Stimulated activated CD4-positive, alpha-beta T cell treated with anti-CD3 and anti-CD28 coated beads, Interleukin-12 subunit alpha, Interleukin-12 subunit beta, amount 100 ng/mL, for 4 hours (primary cell): ENCODE measurements at places on chromosomes 6 and 20.

- DNase-seq: no peak
These were observed 437.4 kb upstream of the JAG1 start for GRCh38 chr20:11111191-11111590.

DNA sequence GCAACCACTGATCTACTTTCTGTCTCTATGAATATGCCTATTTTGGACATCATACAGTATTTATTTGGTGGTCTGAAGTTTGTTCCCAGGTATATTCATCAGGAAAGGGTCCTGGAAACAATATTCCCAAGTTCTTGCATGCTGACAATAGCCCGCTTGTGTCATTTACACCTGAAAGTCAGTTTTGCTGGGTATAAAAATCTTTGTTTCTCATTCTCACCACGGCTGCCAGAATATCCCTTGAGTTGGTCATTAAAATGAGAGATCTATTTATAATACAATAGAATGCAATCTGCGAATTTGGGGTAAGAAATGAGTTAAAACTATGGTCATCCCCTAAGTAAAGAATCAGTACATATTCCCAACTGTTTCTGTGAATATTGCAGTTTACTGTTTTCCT is 79.0 kb downstream of the MAN1A1 start:
- no peak for DNase-seq

DNA sequence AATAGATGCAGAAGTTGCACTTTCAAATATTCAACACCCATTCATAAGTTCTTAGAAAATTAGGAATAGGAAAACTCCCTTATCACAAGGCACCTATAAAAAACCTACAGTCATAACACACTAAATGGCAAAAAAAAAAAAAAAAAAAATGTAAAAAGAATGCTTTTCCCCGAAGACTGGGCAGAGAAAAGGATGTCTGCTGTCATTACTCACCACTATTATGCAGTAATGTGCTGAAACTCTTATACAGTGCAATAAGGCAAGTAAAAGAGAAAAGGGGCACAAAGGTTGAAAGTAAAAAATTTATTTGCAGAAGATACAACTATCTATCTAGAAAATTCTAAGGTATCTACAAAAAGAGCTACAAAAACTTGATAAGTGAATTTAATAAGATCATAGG is 607.8 kb upstream of the ARID1B start:
- DNase-seq: no peak

- DNase-seq: no peak
These were observed 175.5 kb downstream of the TFAP2B start for GRCh38 chr6:50993941-50994720.

DNA sequence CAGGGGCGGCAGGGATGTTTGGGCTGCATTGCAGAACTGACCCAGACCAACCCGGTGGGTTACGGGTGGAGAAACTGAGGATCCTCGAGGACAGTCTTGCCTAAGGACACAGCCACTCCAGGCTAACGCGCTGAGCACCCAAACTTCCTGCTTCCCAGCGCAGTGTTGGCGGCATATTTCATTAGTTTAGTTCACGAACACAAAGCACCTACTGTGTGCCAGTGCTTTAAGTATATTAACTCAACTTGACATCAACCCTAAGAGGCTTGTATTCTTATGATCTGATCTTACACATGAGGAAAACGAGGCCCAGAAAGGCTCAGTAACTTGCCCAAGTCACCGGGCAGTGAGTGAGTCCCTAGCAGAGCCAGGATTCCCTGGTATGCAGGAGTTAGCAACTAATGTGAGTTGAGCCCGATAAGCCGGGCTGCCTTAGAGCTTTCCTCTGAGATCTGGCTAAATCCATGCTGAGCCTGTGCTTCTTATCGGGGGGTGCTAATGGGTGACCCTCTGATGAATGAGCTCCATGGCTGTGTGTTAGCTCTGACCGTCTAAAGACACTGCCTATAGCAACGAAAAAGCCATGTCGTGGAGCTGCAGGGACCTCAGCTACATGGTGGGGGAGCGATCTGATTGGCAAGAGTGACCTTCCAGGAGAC is 92.7 kb downstream of the CD40 start:
- DNase-seq: no peak

- DNase-seq: no peak
These were observed 8.1 kb upstream of the TSPYL1 start for GRCh38 chr6:116287689-116288282.

DNA sequence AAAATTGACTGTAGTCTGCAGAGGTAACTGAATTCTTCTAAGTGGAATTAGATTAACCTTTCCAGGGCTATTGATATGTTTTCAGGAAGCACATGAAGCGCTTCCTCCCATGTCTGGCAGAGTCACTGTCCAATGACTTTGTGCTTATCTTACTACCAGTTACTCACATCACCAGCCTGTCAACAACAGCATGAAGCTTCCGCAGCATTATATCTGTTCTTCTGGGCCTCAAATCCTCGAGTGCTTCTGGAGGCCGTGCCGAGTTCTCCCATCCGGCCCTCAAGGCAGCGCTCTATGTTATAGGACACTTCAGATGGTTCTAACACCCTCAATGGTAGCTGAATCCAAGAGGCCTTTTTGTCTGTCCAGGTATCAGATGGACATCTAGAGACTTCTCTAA is 33.2 kb downstream of the PSMG4 start:
- no peak for DNase-seq

DNA sequence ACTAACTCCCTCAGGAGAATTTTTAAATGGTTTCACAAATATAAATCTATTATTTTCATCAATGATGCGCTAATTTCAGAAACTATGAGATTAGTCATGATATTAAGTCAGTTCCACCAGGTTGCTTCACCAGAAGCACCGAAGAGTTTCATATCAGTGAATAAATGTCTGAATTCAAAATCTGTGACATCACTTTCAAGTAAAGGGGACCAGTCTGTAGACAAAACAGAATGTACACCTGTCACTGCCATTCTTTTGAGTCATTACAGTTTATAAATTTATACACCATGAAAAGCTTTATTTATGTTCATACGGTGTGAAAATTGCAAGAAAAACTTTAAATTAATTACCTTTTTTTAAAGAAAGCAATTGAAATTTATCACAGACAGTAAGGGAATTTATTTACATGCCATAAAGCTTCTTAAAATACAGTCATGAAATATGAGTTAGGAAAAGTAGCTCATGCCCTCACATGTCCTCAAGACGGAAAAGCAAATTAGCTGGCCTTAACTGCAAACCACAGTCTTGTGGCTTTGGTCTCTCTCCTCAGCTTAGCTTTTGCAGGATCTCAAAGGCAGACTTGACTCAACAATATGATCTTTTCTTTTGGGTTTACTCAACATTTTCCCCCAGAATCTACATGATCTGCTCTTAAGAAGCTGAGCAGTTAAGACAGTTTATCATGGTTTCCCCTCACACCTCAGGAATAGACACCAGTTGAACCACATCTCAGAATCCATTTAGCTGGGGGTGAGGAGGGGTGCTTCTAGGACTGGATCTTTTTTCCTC is 177.7 kb upstream of the MCHR2 start:
- no peak for DNase-seq

GRCh38 chr20:51326201-51326819 is 216.2 kb downstream of the NFATC2 start:
- peak; percentile 38 for DNase-seq

- no peak for DNase-seq
These were observed 293.7 kb downstream of the RNF144B start for GRCh38 chr6:18680842-18681241.

DNA sequence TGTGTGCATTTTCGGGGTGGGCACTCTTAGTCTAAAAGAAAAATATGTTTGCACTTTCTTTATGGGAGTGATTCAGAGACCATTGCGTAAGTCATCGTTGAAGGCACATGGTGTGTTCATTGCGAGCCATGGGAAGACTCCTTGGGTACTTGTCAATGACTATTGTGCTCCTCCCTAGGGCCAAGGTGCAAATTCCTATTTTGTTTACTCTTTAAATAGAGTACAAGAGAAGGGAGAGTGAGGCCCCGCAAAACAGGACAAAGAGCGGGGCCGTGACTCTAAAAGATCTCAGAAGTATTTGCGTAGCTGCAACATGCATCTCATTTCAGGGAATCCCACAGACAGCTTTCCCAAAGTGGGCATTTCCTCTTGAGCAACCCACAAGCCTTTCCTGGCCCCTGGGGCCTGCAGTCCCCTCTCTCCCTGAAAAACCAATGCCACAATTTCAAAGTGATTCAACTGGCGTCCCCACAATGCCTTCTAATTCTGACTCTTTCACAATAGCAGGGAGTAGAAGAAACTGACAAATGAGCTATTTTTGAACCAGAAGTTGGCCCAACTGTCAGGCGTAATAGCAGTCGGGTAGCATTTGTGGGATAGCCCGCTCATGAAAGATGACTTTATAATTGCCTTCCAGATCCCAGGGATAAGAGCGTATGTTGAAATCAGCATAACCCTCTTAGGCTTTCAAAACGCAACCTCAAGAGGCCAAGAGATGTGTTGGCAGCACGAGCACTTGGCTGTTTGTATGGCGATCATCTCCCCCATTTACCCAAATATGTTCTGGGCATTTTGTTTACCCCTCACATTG is 277.9 kb upstream of the BMP2 start:
- no peak for DNase-seq

- no peak for DNase-seq
These were observed 42.8 kb downstream of the CTCFL start for GRCh38 chr20:57482148-57482547.

DNA sequence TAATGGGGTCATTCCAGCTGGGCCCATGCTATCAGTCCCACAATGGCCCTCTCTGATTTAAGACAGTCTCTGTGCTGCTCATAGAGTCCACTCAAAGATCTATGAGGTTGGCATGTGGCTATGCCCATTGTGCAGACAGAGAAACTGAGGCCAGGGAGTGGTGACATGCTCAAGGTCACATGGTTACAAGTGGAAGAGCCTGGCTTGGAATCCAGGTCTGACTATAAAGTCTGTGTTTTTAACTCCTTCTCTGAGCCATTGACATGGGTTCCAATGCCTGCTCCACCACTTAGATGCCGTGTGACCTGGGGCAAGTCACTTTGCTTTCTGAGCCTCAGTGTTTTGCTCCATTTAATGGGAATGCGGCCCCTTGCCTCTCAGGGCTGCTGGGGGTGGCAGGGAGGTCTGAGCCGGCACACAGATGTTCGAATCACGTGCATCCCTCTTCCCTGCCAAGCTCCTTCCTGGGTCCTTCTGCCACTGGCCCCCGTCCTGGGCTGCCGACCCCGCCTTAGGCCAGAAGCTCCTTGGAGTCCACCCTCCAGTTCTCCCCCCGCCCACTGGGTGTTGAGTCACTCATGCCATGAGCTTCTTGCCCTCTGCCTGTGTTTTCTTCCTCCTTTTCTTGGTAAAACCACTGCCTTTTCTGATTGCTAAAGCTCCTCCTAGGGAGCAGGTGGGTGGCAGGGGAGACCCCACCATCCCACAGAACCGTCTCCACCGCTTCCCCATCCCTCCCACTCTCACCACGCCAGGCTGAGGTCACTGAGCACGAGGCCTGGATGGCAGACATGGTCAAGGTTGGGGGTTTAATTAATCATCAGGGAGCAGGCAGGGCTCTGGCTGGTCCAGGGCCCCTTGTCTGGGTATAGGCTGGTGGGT is 35.7 kb downstream of the CEBPB start:
- DNase-seq: no peak

- DNase-seq: no peak
These were observed 4.6 kb downstream of the PPDPF start for GRCh38 chr20:63525185-63525584.

- no peak for DNase-seq
These were observed 8.1 kb upstream of the FAM50B start for GRCh38 chr6:3841066-3841454.

DNA sequence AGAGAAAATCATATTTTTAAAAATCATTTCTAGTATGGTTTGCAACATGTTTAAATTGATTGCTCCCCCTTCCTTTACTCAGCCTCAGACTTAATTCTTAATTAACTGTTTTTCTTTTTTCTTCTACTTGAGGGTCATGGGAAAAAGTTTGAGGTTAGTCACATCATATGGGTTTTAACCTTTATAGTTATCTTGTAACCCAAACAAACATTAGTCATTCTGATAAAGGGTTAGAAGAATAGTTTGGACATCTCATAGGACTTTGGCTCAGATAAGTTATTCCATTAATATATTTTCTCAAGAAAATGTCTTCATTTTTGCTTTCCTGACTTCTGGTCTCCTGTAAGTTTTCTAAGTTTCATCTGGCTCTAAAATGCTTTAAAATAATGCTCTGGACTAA is 34.5 kb upstream of the TSPYL1 start:
- DNase-seq: no peak

- no peak for DNase-seq
These were observed 396.5 kb downstream of the HDGFL1 start for GRCh38 chr6:22965889-22966288.

DNA sequence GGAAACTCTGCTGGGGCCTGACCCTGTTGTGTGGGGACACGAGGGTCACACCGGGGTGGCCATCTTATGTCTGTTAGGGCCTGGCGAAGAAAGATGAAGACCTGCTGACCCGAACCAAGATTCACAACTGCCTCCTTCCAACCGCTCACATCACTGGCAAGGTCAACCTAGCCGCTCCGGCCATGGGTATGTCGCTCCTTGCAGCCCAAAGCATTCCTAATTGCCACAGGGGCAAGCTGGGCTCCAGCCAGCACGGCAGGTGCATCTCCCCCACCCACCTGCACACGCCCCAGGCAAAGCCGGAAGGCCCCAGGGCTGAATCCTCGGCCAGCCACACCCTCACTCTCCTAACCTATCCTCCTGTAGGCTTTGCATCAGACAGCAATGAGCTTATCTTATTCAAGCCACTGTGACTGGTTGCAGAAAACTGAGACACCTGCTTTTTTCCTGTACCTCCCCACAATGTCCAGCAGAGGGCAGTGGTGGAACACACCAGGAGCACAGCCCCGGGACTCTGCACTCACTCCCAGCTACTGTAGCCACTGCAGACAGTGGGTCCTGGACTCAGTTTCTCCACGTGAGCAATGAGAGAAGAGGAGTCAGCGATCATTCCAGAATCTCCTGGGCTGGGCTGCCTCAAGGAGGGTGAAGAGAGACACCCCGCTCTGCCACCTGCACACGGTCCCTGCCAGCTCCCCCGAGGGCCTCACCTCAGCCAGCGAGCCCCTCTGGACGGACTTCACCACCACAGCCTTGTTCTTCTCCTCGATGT is 170.2 kb downstream of the PREX1 start:
- peak; percentile 51 for DNase-seq

DNA sequence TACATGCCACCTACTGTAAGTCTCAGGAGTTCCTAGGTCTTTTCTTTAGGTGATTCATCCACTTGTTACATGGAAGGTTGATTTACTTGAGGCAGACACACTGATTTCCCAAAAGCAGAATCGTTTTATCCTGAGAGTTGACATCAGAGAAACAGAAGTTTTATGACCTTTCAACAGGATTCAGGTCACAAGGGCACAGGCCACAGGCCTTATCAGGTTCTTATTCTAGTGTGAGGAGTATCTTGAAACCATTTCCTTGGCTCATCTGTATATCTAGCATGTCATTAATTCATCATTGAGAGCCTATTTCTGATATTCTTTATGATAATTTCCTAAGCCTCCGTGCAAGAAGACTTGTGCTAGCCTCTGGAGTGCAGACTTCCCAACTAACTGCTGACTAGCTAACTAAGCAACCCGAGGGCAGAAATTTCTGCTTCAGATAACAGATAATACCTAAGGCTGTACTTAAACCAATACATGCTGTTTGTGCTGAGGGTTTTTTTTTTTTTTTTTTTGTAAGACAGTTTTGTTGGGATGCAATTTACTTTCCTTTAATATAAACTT is 44.9 kb upstream of the RFPL4B start:
- DNase-seq: no peak
